ENCODE measurements at places on chromosomes 3 and 15.

- DNase-seq = no peak
Observed at GRCh38 chr3:80993241-80993945, 768.1 kb downstream of the GBE1 start.

- DNase-seq = no peak
Observed at GRCh38 chr15:99711625-99712024, 21.6 kb downstream of the LYSMD4 start.

DNA sequence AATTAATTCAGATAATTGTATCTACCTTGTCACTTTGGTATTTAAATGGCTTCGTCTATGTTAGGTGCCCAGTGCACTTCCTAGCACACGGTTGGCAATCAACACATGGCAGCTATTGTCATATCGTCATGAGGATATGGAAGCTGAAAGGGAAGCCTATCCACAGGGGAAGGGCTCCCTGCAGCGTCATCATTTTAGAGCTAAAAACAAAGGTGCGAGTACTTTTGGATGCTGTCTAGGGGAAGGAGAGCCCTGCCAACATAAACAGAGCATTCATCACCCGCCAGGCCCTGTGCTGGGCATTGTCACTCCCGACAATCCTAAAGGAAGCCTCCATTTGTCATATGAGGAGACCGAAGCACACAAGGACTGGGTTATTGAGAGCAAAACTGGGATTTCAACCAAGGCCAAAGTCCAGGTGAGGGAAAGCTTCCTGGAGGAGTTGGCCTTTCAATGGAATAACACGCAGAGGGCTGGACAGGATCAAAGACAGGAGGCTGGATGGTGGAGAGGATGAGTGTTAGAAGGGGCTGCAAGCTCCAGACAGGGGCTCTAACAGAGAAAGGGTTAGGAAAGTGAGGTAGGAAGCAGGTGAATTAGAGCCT, 8.0 kb upstream of the PARL start:
- DNase-seq = no peak

GRCh38 chr15:38565287-38565670, 665 bp upstream of the RASGRP1 start:
- DNase-seq = no peak

DNA sequence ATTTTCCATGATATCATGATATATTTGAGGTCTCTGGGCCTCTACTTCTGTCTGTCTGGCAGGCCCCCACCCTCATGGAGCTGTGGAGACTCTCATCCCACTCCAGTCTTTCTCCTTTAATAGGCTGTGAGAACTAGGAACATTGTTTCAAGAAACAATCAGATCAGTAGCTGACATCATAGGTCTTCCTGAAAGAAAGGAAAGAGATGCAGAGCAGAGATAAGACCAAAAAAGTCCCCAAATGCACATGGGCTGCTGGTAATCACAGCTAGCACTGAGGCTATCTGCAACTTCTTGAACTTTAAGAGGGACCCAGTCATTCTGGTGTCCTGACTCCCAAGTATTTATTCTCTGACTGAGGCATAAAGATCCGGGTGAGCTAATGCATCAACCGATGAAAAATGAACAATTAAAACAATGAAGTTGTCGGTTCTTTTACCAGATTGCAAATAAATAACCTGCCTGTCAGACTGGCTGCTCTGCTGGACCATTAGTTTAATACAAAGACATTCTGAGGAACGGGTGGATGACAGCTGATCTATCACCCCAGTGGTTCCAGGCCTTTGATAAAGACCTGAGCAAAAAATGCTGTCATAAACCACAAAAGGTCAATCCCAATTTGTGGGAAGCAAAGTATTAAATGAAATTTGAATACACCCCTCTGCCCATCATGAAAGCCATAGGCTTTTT, 780.8 kb upstream of the GOLIM4 start:
- DNase-seq = no peak

- no peak for DNase-seq
Observed at GRCh38 chr15:81107889-81108288, 26.2 kb upstream of the CFAP161 start.

DNA sequence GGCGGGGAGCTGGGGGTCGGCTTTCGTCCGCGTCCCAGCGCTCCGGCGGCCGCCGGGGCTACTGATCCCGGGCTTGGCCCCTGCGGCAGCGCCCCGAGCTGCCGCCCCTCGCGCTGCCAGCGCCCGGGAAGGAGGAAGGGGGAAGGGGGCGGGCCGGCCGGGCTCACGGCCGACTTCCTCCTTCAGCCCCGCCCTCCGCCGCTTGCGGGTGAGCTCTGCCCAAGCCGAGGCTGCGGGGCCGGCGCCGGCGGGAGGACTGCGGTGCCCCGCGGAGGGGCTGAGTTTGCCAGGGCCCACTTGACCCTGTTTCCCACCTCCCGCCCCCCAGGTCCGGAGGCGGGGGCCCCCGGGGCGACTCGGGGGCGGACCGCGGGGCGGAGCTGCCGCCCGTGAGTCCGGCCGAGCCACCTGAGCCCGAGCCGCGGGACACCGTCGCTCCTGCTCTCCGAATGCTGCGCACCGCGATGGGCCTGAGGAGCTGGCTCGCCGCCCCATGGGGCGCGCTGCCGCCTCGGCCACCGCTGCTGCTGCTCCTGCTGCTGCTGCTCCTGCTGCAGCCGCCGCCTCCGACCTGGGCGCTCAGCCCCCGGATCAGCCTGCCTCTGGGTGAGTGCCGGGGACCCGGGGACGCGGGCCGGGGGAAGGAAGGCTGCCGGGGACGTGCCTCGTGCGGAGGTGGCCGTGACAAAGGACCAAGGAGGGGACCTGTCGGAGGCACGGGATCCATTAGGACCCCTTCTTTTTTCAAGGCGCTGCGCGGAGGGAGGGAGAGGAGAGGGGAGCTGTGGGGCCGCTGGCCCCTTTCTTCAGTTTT, at the start of gene SEMA4B:
Gene SEMA4B, plus strand, starts transcription at position 201 of the 814 bp plus-strand sequence. Its CDS starts 249 bp downstream, at position 450.
- DNase-seq = peak; percentile 94

GRCh38 chr3:5194801-5195509, 7.4 kb downstream of the EDEM1 start:
- DNase-seq = no peak

DNA sequence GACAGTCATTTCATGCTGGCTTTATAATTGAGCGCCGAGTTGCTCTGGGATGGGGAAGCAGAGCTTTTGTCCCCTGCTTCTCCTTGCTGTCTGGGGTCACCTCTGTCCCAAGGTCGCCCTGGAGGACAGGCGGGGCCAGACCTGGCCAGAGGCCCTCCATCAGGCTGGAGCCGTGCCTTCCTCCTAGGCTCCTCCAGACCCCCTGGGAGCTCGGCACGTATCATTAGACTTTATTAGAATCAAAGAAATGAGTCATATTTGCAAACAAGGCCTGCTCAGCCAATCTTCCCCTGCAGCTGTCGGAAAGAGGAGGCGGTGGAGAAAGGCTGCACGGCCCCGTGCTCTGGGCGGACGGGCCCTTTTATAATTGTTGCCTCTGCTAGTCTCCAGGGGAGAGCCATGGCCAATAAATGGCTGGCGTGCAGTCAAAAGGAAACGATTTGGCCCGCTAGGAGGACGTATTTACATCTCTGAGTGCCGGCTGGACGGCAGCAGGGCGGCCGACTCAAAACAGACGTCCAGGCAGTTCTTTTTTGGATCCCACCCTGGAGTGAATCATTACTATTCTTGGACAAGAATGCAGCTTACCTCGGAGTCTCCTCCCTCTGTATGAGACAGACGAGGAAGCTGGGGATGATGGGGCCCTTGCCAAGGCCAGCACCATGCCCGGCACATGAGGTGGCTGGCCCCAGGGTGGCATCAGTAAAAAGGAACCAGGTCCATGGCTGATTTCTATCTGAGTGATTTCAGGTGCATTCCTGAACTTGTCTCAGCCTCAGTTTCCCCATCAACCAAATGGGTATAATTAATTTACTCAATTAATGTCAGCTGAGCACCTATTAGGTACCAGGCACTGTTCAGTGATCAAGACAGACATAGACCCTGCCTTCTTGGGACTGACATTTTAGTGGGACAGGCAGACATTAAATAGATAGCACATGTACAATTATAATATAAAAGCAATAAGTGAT, 50.6 kb downstream of the SLC6A6 start:
- DNase-seq = no peak

DNA sequence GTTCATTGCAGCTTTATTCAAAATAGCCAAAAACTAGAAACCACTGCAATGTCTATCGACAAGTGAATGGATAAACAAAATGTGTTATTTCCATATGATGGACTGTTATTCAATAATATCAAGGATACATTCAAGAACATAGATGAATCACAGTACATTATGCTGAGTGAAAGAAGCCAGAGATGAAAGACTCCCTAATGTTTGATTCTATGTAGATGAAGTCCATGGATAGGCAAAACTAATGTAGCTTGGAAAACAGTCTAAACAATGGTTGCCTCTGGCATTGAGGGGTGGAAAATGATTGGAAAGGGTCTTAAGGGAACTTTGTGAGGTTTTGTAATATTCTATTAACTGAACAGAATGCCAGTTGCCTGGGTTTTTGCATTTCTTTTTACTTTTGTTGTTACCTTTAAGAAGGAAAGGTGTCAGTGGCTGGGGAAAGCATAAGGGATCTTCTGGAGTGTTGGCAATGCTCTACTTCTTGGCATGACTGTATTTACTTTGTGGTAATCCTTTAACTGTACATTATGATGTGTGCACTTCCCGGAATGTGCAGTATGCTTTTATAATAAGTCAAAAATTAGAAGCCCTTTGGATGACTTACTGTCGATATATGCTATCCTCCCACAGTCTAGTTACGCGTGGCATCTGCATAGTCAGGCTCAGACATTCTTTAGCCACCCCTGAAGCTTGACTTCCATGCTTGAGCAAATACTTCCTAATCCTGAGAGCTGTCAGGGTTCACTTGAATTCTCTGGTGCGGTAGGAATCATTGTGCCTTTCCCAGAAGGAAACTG, 20.5 kb upstream of the ATP10A start:
- no peak for DNase-seq

- no peak for DNase-seq
Observed at GRCh38 chr3:27025718-27026117, 343.5 kb downstream of the NEK10 start.

DNA sequence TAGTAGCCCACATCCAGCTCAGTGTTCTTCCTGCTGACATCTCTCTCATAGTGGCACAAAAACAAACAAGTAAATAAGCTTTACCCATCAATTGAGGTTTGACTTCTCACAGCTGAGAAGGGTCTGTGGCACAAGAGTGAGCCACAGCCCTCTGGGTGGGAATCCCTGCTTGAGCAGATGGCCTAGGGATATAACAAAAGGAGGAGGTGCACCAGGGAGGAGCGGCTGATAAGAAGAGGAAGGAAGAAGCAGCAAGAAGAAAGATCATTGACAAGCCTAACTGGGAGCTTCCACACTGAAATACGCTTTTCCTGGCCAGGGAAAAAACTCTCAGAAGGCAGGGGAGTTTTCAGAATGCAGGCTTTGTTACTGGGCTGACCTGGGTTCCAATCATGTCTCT, 279.8 kb downstream of the UACA start:
- DNase-seq = no peak

GRCh38 chr3:143881095-143881494, 32.8 kb upstream of the SLC9A9 start:
- no peak for DNase-seq

DNA sequence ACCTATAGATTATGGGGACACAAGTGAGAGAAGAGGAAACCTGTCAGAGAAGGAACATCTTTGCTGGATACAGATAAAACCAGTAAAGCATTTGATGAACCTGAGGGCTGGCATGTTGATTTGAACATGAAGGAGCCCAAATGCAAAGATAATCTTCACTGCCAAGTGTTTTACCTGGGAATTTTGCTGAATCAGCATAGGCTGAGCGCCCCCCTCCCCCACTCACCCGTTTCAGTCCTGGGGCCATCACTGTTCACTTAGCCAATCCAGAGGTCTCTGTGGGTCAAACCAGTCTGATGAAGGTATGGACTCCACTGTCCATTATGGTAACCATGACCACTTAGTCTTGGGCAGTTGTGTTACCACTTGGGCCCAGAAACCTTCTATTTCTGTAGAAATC, 466.0 kb upstream of the GRM7 start:
- DNase-seq = no peak

DNA sequence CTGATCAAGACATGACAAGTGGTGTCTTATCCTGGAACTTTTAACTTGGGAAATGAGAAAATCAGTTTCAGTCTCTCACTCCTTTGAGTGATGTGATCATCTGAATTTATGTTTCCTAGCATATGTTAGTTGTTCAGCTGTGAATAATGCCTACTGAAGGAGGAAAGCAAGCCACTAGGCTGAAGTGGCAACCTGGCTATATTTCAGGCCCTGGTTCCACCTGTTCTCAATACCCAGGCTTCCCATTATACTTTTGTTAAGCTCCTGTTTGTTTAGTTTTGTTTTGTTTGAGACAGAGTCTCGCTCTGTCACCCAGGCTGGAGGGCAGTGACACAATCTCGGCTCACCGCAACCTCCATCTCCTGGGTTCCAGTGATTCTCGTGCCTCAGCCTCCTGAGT, 243.8 kb downstream of the ALCAM start:
- DNase-seq = no peak

GRCh38 chr3:14319654-14320182, 82.7 kb upstream of the SLC6A6 start:
- DNase-seq = peak; percentile 72

- DNase-seq = no peak
Observed at GRCh38 chr3:16633948-16634347, 28.7 kb upstream of the DAZL start.

DNA sequence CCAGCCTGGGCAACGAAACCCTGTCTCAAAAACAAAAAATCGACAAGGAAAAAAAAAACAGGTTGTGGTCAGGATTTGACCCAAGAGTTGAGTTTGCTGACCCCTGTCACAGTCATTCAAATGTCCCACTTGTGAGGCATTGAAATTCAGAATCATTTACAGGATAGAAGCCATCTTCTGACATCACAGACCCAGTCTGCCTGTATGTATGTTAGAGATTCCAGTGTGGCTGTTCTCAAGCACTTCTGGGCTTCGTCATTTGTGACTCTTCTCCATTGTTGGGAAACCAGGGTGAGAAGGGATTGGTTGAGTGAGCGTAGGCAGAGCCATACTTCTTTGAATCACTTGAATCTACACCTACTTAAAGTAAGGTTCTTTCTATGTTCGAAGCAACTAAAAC, 57.1 kb downstream of the LMLN start:
- DNase-seq = no peak

- no peak for DNase-seq
Observed at GRCh38 chr3:79453600-79453999, 314.2 kb downstream of the ROBO1 start.

Data from GM19239 (cell line).